ENCODE measurements at places on chromosomes 2 and 18.

GRCh38 chr2:160221391-160222276 lies 21.6 kb upstream of the ITGB6 start:
- no peak for DNase-seq

DNA sequence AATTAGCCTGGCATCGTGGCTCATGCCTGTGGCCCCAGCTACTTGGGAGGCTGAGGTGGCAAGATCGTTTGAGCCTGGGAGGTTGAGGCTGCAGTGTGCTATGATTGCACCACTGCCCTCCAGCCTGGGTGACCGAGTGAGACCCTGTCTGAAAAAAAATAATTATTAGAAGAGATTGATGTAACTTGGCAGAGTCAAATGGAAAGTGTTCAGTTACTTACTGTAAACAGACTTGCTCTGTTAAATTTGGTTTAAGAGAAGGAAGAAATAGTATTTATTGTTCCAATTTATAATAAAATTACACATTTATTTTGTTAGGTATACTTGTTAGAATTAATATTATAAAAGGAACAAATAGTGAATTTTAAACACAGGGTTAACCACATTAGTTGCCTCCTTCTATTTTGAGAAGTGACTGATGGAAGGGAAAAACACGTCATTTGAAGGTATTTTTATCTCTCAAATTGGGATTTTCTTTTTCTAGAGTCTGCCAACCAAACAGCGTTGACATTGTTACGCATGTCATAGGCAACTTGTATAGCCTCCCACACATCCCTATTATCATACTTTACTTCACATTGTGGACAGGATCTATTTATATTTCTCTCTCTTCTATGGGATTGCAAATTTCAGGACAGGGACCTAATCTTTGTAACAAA lies 118.8 kb upstream of the B3GNT2 start:
- no peak for DNase-seq

- no peak for DNase-seq
Measured at GRCh38 chr2:181627545-181627944, 29.4 kb downstream of the CERKL start.

GRCh38 chr2:63189026-63189425 lies 138.4 kb downstream of the OTX1 start:
- DNase-seq, result no peak

- no peak for DNase-seq
Measured at GRCh38 chr2:133972786-133973185, 281.1 kb upstream of the MGAT5 start.

Measured in osteocyte (in vitro differentiated cells).